Foreskin keratinocyte (primary cell): ENCODE measurements at places on chromosomes 2 and 18.

- DNase-seq, result peak; percentile 49
These were observed 46.8 kb downstream of the EPG5 start for GRCh38 chr18:45920367-45920766.

- no peak for DNase-seq
These were observed 44.0 kb downstream of the ARHGEF33 start for GRCh38 chr2:38933653-38934052.

- no peak for DNase-seq
These were observed 28.2 kb upstream of the RUFY4 start for GRCh38 chr2:218040883-218041282.

- peak; percentile 97 for DNase-seq
These were observed 30.2 kb downstream of the LONRF2 start for GRCh38 chr2:100292022-100292580.
